ENCODE measurements at places on chromosomes 3 and 15.

DNA sequence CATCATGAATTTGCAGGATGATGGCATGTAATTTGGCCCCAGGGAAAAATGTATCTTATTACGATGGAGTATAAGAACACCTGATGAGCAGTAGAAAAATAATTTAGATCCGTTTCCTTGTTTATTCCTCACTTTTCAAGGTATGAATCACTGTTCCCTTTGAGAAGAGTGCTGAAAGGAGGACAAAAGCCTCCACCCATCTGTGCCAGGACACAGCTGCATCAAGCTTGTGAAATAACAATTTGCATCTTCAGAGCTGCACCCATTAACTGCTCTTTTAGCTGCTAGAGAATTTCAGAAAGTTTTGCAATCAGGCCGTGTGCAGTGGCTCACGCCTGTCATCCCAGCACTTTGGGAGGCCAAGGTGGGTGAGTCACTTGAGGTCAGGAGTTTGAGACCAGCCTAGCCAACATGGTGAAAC, 9.6 kb downstream of the CLDND1 start:
- no peak for DNase-seq

GRCh38 chr15:59332009-59332408, 40.7 kb downstream of the MYO1E start:
- DNase-seq = no peak

GRCh38 chr3:132657869-132658747, 1.5 kb downstream of the ACAD11 start:
- no peak for DNase-seq

GRCh38 chr3:190728574-190729246, 133.8 kb downstream of the GMNC start:
- no peak for DNase-seq

DNA sequence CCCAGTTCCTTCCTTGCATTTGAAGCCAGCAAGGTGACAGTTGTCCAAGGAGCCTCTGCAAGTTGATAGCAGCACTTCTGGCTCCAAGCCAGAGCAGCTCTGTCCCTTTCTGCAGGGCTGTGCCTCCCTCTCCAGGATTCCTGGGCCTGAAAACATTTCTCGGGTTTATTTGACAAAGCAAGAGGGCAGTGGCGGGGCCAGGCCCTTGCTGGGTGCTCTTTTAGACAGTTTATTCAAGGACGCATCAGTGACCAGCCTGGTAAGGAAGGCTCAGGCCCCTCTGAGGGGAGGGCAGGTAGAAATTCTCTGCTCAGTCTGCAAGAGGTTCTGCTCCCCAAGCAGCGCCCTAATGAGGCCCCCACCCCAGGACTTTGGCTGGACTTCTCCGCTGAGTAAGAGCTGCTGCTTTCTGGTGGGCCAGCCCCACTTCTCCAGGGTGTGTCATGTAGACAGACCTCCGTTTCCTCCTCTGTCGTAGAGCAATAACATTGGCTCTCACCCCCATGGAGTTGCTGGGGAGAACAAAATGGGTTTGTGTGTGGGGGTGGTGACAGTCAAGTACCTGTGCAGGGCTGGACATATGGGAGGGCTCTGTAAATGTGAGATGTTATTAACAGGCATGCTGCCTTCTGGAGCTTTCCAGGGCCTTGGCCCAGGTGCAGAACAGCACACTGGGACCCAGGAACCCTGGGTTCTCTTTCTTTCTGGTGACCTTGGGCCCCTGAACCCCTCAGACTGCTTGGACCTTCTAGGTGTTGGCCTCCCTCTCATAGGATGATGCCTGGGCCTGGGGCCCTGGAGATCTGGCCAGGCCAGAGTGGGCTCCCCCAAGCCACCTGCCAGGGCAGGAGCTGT, 146.2 kb upstream of the TLE3 start:
- DNase-seq = no peak

- peak; percentile 81 for DNase-seq
Observed at GRCh38 chr3:108153451-108153981, 62.7 kb upstream of the CD47 start.

- DNase-seq = no peak
Observed at GRCh38 chr3:25294169-25294805, 133.8 kb upstream of the RARB start.

- peak; percentile 43 for DNase-seq
Observed at GRCh38 chr3:136078421-136079364, 113.2 kb downstream of the PPP2R3A start.

- peak; percentile 91 for DNase-seq
Observed at GRCh38 chr3:49199239-49199899, 28.0 kb downstream of the KLHDC8B start.

GRCh38 chr3:141419946-141420345, 51.6 kb downstream of the ZBTB38 start:
- no peak for DNase-seq

Data from fibroblast of skin of scalp (primary cell).